ENCODE measurements at places on chromosomes 3 and 15. TPM values are rescaled to one million over a fixed set of nuclear protein-coding genes. Genes with fewer than 3 reads are reported as not detected.

DNA sequence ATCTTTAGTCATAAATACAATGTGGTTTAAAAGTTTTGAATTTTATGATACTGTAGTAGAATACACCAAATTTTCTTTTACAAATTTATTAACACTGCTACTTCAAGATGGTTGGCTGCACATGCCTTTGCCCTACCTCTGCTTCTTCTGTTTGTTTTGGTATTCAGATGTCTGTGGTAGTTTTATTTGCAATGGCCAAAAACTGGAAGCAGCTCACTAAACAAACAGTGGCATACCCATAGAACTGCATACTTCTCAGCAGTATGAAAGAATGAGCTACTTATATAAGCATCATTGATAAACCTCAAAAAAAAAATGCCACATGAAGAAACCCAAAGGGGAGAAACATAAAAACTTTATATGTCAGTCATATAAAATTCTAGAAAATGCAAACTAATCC lies 19.5 kb downstream of the ARIH2 start:
- no peak for DNase-seq
- H3K4me3 ChIP-seq: no peak overlapping the region
- H3K27me3 ChIP-seq: no peaks in the 10 kb centered on the region

DNA sequence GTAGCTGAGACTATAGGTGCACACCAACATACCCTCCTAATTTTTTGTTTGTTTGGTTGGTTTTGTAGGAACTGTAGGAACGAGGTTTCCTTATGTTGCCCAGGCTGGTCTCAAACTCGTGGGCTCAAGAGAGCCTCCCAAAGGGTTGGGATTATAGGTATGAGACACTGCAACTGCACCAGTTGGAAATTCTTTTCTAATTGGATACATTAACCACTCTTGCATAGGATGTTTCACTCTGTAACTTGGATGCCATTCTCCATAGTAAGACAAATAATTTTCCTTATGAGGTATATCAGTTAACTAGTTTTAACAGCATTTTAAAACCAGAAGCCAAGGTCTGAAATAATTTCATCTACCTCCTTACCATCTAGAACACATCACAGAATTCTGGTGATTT lies 6.7 kb upstream of the ALCAM start:
- no peak overlapping the region for H3K4me3 ChIP-seq
- no peak overlapping the region for H3K27ac ChIP-seq
- no peaks in the 10 kb centered on the region for H3K36me3 ChIP-seq
- H3K4me1 ChIP-seq: no peaks in the 10 kb centered on the region
- peaks cover 8% of the 10 kb centered on the region for H3K27me3 ChIP-seq

- H3K27me3 ChIP-seq: no peaks in the 10 kb centered on the region
- H3K27ac ChIP-seq: no peak overlapping the region
- no peaks in the 10 kb centered on the region for H3K36me3 ChIP-seq
- no peak for DNase-seq
Observed at GRCh38 chr3:29609328-29609811, 328.5 kb downstream of the RBMS3 start.

STRIT1 gene
- not detected for total RNA-seq

SLITRK3 gene
- total RNA-seq: 0.55 TPM
